ENCODE measurements at places on chromosomes 4 and X.

GRCh38 chr4:39256436-39256835, 74.1 kb downstream of the WDR19 start:
- no peak for DNase-seq

DNA sequence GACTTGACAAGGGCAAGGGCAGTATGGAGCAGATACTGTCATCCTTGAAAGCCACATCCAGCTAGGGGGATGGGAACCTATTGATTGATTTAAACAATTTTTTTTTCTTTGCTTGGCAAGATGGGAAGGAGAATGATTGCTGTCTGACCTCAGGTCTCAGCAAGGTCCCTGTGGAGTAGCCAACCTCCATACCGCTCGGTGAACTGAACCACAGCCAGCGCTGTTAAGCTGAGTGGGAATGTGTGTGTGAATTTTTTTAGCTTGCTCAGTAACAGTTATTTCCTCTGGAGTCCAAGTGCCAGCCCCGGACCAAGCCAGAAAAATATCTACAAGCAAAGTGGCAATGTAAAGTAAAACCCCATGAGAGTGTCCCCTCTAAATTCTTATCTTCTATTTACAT, 25.9 kb downstream of the DCX start:
- no peak for DNase-seq

DNA sequence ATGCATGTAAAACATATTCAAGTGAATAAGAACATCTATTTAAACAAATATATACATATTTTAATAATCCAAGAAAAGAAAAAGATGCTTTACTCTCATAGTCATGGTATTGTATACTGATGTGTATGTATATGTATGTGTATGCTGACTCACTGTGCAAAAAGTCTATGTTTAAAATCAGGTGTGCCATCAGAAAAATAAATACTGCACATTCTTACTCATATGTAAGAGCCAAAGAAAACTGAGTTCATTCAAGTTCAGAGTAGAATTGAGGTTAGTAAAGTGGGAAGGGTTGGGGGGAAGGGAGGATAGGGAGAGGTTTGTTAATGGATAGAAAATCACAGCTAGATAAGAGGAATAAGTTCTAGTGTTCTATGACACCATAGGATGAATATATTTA, 403.9 kb upstream of the SMIM31 start:
- DNase-seq = no peak

GRCh38 chrX:71870208-71871098, 40.2 kb upstream of the NHSL2 start:
- no peak for DNase-seq
